ENCODE measurements at places on chromosomes 11 and 22.

DNA sequence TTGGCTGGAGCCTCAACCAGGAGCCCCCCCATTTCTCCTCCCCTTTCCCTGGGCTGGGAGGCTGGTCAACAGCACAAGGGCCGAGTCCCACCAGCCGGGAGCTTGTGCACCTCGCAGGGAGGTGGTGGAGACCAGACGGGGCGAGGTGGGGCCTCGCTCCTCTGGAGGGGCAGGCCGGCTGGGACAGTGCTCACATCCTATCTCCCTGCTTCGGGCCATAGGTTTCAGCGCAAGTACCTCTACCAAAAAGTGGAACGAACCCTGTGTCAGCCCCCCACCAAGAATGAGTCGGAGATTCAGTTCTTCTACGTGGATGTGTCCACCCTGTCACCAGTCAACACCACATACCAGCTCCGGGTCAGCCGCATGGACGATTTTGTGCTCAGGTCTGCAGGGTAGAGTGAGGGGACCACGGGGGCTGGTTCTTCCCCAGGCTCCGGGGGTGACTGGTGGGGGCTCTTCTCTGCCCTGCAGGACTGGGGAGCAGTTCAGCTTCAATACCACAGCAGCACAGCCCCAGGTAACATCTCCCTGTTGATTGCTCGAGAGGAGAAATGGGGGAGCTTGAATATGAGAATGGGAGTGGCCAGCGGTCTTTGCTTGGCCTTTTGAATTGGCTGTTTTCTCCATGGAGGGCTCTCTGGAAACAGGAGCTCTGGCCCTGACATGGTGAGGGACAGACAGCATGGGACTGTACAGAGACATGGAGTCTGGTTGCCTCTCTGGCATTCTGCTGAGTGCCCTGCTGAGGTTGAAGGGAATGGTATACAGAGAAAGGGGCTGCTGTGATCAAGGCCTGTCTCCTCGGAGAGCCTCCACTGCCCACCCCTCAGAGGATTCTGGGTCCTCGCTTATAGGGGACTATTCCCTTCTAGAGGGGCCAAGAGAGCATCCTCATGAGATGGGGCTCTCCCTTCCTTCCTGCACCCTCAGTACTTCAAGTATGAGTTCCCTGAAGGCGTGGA, 3.3 kb downstream of the SIDT2 start:
- no peak for DNase-seq
- peaks cover 10% of the 10 kb centered on the region for H3K4me1 ChIP-seq

GRCh38 chr22:23840026-23840425, 1.2 kb upstream of the DERL3 start:
- H3K27me3 ChIP-seq = peaks cover 14% of the 10 kb centered on the region
- H3K4me1 ChIP-seq = peaks cover 17% of the 10 kb centered on the region
- no peak for DNase-seq
- H3K36me3 ChIP-seq = peaks cover 17% of the 10 kb centered on the region
- no peak overlapping the region for H3K4me3 ChIP-seq

GRCh38 chr11:116104498-116105174, 600.4 kb upstream of the CADM1 start:
- H3K4me3 ChIP-seq = no peak overlapping the region
- no peak overlapping the region for H3K27ac ChIP-seq
- no peak for DNase-seq

GRCh38 chr11:1305501-1306056, 3.9 kb downstream of the TOLLIP start:
- H3K27ac ChIP-seq = no peak overlapping the region
- H3K36me3 ChIP-seq = peaks cover 11% of the 10 kb centered on the region
- peaks cover 18% of the 10 kb centered on the region for H3K4me1 ChIP-seq
- no peak for DNase-seq

DNA sequence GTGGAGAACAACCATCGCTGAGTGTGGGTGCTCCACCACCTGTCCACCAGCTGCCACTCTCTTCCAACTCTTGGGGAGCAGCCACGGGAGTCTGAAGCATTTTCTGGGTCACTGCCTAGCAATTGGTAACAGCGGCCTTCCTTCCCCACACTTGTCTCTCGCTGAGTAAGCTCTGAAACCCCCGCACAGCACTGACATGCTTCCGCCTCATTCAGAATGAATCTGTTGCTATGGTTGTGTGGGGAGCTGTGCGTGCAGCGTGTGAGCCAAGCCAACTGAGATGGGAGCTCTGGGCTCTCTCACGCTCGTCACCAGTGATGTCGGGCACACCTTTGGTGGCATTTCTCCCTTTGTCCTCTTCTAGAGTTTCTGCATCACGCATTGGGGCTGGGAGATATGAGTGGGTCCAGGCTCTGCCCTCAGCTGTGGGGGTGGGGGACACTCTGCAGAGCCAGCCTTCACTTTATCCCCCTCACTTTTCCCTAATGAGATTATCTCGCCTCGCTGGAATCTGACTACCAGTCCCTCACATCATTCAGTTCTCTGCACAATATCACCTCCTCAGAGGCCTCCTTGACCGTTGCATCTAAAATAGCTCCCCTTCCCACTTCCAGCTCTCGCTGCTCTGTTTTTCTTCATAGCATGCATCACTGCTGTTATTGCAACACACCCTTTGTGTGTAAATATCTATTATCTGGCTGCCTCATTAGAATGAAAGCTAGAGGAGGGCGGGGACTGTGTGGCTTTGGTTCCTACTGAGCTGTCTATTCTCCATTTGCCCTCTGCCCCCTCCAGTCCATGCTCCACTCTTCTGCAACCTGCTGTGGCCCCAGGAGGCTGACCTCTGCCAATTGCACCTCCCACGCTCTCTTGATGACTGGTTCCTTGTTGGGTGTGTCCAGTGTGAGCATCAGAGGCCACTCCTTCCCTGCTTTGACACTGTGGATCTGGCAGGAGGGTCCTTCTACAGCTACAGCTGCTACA, 569.9 kb upstream of the CADM1 start:
- H3K27me3 ChIP-seq = no peaks in the 10 kb centered on the region
- H3K27ac ChIP-seq = no peak overlapping the region
- no peaks in the 10 kb centered on the region for H3K36me3 ChIP-seq
- H3K4me1 ChIP-seq = peaks cover 3% of the 10 kb centered on the region
